ENCODE measurements at places on chromosomes 5 and 9.
A peak's percentile ranks its signal among the peaks of the same experiment; 100 is the strongest.

DNA sequence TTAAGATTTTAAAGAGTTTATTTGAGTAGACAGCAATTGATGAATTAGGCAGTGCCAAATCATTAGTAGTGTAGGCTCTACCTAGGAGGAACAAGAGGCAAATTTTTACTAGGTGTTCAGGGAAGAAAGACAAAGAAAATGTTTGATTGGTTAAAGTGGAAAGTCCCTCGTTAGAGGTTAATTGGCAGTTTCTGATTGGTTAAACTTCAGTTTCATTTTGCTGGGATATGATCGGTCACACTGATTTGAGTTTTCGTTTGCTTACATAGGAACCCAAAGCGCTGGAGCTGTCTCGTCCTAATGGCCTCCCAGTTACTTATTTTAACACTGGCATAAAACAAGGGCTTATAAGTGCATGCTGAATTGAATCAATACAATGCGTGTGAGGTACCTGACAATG is 15.1 kb downstream of the DMAC1 start:
- no peak for DNase-seq

- DNase-seq: no peak
These were observed 140.6 kb downstream of the OSTF1 start for GRCh38 chr9:75228893-75229292.

- DNase-seq: no peak
These were observed 56.9 kb downstream of the ZNF618 start for GRCh38 chr9:113932906-113933584.

GRCh38 chr5:149852641-149853330 is 91.8 kb downstream of the PDE6A start:
- peak; percentile 74 for DNase-seq

DNA sequence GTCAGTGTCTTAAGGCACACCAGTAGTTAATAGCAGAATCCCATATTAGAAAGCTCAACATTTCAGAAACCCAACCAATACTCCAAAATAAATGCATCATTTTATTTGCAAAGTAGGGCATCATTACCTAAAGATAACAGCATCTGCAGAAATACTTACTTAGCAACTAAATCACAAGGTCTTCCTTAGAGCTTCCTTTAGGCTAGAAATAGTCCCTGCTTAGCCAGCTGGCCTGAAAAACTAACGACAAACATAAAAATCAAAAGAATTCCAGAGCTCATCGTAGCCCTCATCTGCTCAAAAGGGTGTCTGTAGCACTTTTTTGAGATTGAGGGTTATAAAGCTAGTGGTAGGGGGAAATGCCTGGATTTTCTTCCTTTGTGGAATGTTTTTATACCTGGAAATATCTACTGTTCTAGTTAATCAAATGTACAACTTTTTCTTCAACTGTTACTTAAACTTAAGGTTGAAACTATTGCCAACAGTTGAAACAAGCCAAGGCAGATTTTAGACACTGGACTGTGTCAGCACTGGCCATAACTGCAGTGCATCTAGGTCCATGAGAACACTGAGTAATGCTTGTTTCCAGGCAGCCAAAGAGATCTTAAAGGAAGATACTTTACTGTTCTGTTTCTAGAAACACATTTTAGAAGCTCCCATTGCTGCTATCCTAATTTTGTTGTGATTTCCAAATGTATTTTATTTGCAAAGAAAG is 129.4 kb upstream of the RASA1 start:
- DNase-seq: no peak

DNA sequence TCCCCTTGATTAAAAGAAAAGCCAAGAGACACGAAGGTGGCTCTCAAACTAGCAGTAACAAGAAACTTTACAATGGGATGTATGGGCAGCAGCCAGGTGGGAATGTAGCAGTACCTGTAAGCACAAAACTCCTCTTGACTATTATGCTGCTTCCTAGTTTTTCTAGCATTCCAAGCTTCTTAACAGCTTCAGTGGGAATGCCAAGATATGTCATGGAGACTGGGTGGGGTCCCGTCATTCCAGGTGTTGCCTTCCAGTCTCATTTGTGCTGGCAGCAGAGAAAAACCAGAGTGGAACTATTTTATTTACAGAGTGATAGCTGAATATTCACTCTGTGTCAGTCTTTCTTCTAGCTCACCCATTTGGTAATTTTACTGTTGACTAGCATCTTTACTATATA is 236.6 kb downstream of the ARL15 start:
- no peak for DNase-seq

DNA sequence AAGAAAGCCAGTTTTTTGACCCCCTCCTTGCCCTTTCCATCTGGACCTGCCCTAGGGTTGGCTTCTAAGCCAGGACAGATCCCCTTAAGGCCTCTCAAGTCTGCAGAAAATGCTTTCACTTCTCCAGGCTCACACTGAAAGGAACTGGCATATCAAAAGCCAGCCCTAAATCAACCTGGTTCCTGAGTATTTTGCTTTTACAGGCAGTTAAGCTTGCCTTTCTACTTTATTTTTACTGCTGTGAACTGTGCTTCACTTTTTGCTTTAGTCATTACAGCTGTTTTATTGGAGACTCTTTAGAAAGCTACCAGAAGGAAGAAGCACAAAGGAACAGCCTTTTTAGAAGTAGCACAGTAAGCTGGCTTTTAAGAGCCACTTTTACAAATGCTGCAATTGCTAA is 5.0 kb downstream of the TARS1 start:
- no peak for DNase-seq

DNA sequence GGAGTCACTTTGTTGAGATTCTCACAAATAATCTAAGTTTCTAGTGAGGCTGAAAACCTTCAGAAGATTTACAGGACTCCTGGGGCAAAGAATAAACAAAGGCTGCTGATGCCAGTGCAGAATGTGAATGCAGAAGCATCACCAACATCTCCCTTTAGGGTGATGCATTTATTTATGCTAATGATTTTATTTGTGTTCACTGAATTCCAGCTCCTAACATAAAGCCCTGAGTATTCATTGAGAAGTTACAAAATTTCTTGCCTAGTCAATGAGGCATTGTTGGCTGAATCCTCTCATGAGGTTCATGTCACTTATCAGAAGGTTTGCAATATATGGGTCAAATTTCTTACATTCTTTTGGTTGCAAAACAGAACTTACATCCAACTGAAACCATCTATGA is 70.0 kb downstream of the GRIN3A start:
- peak; percentile 54 for DNase-seq

GRCh38 chr9:114433720-114434255 is 46.0 kb upstream of the AKNA start:
- DNase-seq: no peak

DNA sequence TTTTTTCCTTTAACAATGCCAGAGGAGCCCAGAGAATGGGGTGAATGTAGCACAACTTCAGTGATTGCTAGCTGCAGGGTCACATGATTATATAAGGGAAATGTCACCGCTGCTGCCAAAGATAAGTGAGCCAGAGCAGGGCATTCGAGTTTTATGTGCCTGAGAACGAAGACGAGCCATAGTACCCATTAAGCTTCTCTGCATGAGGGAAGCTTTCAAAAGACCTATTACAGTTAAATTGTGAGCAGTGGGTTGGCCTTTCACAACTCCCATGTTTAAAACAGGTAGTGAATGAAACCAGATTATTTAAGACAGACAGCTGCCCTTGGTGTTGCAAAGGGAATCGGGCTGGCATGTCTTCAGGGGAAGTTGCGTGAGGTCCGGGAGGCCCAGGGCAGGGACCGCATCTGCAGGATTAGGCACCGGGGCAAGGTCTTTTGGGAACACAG is 82.4 kb upstream of the TNFAIP8 start:
- no peak for DNase-seq

DNA sequence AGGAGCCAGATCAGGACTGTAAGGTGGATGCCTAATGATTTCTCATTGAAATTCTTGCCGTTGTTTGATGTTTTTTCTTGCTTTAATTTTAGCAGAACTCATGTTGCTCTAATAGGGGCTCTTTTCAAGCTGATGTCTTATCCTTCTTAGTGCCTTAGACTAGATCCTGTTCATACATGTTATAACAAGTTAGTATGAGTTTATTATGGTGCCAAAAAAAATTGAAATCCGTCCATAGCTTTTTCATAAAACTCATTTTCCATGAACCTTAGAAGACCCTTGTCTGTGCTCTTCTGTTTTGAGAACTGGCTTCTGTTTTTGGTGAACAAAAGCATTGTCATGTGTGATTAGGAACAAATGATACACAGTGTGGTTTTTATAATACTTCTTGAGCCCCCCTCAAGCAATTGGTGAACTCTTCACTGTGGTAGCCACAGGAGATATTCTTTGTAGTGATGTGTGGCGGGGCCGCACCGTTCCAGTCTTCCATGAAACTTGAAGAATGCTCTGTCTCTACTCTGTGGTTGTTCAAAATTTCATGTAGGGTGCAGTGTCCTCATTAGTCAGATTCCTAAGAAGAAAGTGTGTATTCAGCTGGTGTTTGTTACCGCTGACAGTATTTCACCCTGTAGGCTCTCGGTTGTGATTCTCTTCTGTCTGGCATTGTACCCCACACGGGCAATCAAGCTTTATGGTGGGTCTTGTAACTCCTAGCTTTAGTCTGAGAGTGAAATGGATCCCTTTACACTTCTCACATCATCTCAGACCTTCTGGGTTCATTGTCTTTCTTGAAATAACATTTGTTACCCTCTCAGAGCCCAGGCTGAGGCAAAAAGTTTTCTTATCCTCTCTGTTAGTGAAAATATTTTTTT is 10.7 kb downstream of the OTULIN start:
- peak; percentile 27 for DNase-seq
